Fibroblast of the aortic adventitia (primary cell): ENCODE measurements at places on chromosomes 16 and 17. TPM values are rescaled to one million over a fixed set of nuclear protein-coding genes. Genes with fewer than 3 reads are reported as not detected.

Gene KRTAP2-3
- not detected in 2 replicates for total RNA-seq

Gene MT1F
- total RNA-seq = 0.18 TPM in 1 of 2 replicates, not detected in the other

Gene LPO
- not detected in 2 replicates for total RNA-seq

Gene RCVRN
- total RNA-seq = not detected in 2 replicates

Gene CX3CL1
- 0.18 and 0.33 TPM in 2 replicates for total RNA-seq

Gene CIITA
- total RNA-seq = 0.74 and 1.3 TPM in 2 replicates

Gene TGFB1I1
- total RNA-seq = 30.3 and 56.7 TPM in 2 replicates

Gene TEX19
- total RNA-seq = not detected in 2 replicates

Gene ZP2
- total RNA-seq = not detected in 2 replicates

Gene NPIPA7
- total RNA-seq = 2.5 TPM in 1 of 2 replicates, not detected in the other

Gene HOXB3
- total RNA-seq = 9.7 and 14.2 TPM in 2 replicates

GRCh38 chr17:58232707-58233156 is 5.7 kb upstream of the LPO start:
- DNase-seq = peak; percentile 56

GRCh38 chr16:12866981-12867551 is 34.3 kb upstream of the SHISA9 start:
- DNase-seq = no peak

- DNase-seq = no peak
These were observed 2.7 kb upstream of the TRAF7 start for GRCh38 chr16:2152695-2153506.

GRCh38 chr17:73822371-73822770 is 178.1 kb upstream of the SDK2 start:
- no peak for DNase-seq

DNA sequence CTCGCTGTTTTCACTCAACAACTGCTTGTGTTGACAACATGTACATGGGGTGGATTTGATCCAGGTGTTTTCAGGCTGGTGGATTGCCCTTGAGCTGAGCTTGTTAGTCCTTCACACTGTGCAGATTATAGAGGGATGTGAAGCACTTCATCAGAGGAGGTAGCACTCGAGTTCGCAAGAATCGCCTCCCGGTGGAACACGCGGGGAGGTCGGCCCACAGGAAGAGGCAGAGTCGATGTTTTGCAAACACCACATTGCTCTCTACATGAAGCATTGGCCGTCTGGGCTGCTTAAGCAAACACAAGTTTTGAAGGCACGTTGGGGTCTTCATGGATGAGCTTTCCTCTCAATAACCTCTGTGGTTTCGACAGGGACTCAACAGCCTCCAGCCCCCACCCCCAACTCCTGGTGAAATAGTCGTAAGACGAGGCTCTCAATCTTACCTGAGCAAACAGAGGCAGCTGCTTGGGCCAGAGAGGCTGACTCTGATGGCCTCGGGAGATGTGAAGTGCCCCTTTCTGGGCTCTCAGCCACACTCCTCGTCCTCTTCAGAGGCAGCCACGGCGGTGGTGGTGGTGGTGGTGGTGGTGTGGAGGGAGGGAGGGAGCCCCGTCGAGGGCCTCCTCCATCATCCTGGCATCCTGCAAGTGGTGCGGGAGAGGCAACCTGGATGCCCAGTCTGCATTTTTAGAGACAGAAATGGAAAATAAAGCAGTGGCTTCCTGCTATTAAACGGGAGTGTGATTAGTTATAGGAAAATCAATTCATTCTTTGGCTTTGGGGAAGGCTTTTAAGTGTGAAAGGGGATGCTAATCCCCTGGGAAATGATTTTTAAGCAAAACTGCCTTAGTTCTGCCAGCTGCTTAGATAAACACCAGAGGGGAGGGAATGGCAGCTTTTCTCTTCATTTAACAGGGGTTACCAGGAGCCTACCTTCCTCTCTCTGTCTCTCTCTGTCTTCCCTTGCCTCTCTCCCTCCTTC is 552.5 kb upstream of the EEF2KMT start:
- DNase-seq = no peak

DNA sequence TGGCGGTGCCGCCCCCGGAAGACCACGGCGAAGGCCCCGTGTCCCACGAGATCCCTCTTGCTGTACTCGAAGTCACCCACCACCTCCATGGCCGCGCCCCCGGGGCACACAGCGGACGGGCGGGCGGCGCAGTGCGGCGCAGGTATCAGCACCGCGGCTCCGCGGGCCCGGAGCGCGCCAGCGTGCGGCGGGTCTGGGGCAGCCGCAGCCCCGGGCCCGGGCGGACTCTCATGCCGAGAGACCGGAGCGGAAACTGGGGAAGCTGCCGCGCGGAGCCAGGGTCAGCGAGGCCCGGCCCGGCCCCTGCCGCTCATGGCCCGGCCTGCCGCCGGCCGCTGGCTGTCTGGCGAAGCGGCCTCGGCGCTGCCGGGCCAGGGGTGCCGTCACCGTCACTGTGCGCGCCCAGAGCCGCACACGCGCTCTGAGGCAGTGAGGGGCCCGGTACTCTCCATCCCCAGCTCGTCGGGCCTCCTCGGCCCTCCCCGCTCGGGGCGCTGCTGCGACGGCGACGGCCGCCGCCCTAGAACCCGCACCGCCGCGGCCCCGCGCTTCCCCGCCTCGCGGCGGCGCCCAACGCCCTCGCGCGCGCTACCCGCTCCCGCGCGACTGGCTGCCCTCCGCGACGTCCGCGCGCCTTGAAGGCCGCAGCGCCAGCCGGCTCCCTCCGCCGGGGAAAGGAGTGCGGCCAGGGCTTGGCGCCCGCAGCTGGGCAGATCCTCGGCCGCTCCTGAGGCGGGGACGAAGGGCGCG is at the start of gene ULK2:
Gene ULK2 (minus strand): TSS at position 608 of the 750 bp plus-strand sequence. CDS start 519 bp downstream, at position 89.
- DNase-seq = peak; percentile 72

GRCh38 chr16:78396673-78397072 is 297.2 kb downstream of the WWOX start:
- no peak for DNase-seq

DNA sequence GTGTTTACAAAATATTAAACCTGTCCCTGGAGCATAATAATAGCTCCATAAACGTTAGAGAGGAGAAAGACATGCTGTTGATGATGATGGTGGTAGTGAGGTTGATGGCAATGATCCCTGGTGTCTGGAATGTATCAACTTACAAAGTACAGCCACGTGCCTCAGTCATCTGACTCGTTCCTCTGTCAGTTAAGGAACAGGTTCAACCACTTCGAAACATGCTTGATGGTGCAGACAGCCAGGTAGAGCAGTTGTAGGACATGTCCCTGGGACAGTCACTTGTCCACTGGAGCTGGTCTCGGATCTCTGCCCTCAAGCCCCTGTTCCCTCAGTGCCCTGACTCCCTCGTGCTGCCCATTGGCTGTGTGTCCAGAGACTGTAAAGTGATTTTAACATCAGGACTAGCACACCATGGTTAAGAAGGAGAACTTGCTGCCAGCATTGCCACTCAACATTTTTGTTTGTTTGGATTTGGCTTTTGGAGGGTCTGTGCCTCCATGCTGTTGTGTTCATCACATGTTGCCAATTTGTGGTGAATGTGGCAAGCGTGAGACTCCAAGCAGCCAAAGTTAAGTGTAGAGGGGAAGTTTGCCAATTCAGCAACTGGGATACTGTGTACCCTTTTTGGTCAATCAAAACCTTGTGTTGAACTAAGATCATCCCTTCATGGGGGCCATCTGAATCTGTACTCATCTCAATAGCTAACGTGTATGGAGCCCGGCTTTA is 16.3 kb upstream of the SALL1 start:
- no peak for DNase-seq

DNA sequence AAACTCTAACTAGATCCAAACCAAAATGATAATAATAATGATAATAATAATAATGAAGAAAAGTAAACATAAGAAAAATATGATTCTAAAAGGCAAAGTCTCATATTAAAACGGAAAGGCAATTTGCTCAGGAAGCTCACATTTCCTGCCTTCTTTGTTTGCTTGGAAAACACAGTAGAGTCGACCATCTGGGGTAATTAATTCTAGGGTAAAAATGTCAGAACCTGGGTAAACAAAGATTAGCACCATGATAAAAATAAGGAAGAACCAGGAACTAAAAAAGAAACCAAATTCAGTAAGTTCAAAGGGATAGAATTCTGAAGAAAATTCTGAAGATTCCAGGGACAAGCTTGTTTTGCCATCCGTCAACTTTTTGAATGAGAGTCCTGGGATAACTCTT is 16.2 kb downstream of the KRABD2 start:
- DNase-seq = no peak

GRCh38 chr17:15657868-15658267 is 26.2 kb downstream of the TRIM16 start:
- no peak for DNase-seq

GRCh38 chr16:1345087-1345486 is 6.6 kb downstream of the TSR3 start:
- DNase-seq = no peak

DNA sequence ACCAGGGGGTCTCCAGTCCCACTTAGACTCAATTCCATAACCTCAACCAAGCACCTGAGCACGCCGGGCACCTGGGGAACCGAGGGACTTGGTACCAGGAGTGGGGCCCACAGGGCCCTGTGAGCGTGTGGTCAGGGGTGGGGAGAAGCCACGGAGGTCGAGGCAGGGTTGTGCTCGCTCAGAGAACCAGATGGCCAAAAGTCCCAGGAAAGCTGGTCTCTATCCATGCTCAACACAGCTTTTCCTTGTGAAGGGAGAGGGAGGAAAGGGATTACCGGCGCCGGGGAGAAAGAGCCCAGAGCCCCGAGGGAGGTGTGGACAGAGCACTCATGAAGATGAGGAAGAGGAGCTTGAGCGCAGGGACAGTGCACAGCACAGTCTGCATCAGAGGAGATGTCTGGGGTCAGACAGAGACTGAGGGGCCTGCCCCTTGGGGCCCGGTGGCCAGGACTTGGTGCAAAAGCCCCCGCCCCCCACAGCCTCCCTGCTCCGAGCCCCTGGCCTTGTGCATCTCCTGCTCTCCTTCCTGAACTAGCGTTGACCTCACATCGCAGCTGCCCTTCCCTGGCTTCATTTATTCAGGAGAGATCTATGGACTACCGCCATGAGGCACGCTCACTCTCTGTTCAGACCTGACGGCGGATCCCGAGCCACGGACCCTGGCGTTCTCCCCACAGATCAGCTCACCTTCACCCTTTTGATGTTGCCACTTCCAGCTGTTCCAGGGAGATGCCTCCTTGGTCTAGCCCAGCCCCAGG is 355.4 kb upstream of the TNRC6C start:
- DNase-seq = no peak

- no peak for DNase-seq
These were observed 35.0 kb upstream of the ASIC2 start for GRCh38 chr17:33328129-33328528.

DNA sequence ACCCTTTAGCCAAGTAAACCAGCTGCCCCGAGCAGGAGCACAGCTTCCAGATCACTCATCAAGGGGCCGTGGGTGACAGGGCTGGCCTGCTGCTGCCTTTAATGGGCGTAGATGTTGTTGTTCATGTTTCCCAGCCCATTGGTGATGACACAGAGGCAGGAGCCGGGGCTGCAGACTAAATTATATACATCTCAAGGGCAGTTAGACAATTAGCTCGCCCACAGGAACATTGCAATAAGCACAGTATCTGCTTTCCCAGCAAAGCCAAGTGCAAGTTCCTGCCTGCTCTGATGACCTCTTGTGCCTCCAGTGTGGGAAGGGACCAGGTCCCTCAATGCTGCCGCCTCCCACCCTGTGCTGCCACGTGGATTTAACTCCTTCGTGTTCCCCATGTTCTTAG is 485.8 kb downstream of the MAF start:
- no peak for DNase-seq

DNA sequence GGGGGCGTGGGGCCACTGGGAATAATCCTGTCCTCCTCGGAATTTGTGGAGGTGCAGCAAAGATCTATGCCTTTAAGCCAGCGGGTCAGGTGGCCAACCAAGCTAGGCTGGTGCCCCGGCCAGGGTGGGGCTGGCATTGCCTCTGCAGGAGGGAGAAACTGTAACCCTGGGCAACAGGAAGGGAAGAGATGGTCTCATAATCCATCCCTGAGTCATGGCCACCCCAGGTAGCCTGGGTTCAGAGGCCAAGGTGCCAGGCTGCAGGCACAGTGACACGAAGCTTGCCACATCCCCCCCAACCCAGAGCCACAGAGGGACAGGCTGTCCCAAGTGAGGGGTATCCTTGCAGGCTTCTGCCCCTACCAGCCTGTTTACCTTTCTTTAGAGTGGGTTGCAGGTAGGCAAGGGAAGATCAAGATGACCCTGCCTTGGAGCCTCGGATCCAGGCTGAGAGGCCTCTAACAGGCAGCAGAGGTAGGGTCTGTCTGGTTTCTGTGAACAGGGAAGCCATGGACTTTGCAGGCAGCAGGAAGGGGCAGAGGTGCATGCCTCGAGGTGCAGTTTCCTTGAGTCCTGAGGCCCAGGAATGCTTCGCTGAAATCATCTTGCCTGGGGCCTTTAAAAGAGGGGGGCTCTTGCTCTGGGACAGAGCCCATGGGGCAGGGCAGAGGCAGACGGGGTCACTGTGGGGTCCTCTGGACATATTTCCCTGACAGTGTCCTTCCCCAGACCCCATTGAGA is 4.0 kb downstream of the LASP1 start:
- DNase-seq = no peak

GRCh38 chr16:80936410-80936809 is 70.3 kb downstream of the CMC2 start:
- DNase-seq = peak; percentile 64

DNA sequence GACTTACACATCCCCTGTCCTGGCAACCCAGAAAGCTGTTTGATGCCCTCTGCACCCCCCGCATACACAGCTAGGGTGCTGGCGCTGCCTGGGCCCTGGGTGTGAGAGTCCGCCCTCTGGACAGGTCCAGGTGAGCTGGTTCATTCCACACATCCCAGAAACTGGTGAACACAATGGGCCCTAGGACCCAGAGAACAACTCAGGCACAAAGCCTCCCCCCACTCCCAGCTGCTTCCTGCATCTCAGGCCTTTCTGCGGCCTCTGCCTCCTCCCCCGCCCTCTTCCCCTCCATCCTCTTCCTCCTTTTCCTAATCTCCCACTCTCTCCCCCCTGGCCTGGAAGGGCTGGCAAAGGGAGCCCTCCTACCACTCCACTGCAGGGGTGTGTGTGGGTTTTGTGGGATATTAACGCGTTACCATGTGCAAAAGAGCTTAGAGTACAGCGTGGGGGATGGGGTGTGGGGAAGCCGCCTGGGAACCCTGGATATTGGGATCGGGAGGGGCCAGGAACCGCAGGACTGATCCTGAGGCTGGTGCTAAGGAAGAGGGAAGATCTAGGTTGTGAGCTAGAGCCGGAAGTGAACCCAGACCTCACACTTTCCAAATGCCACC is 1.6 kb upstream of the PPP1R9B start:
- DNase-seq = peak; percentile 86

GRCh38 chr16:3118204-3118790 is 5.9 kb downstream of the ZNF205 start:
- DNase-seq = no peak

DNA sequence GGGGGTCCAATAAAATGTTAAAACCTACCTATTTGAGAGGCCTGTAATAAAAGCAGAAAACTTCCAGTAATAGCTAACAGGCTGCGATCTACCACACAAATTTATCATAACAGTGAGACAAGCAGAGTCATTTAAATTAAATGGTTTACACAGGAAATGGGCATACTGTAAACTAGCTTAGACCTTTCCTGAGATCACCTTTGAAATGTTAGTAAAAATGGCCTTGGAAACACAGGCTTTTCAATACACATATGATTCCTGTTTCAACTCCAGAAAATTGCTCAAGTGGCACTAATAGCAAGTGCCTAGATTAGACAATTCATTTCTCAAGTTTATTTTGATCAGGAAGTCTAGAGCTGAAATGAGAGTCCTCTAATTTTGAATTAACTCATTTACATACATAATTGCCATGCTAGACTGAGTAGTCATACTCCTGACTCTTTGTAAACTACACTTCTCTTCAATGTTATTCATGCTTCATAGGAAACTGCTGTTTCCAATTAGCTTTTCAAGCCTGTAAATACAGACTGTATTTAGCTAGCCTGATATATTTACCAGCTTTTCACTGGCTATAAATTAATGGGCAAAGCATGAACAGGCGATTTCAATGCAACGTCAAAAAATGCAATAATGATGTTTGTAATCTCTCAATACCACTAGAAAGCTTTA is 43.3 kb downstream of the PARN start:
- DNase-seq = no peak
